ENCODE measurements at places on chromosomes 13 and 19.

- no peak for DNase-seq
Observed at GRCh38 chr13:97205982-97206381, 16.2 kb upstream of the MBNL2 start.

DNA sequence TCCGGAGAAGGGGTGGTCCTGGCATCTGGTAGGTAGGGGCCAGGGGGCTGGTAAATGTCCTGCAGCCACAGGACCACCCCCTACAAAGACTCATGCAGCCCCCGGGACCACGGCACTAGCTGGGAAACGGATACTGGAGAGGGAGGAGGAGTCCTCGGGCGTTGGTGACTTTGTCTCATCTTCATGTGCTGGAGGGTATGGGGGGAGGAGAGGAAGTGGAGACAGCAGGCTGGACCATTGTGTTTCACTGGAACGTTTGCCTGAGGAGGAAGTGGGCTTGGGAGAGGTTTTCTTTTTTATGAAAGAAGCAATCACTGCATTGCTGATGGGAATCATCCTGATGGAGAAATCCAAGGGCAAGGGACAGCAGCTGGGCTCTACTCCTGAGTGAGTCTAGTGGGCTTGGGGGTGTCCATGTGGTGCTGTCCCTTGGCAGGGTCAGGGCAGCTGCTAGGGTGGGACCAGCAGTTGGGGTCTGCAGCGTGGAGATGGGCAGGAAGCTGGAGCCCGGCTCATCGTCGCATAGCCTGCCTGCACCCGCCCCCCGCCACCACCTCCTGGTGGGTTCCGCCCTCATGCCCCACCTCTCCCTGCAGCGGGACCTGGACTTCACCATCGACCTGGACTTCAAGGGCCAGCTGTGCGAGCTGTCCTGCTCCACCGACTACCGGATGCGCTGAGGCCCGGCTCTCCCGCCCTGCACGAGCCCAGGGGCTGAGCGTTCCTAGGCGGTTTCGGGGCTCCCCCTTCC is 1.7 kb upstream of the ADM5 start:
- DNase-seq = no peak

DNA sequence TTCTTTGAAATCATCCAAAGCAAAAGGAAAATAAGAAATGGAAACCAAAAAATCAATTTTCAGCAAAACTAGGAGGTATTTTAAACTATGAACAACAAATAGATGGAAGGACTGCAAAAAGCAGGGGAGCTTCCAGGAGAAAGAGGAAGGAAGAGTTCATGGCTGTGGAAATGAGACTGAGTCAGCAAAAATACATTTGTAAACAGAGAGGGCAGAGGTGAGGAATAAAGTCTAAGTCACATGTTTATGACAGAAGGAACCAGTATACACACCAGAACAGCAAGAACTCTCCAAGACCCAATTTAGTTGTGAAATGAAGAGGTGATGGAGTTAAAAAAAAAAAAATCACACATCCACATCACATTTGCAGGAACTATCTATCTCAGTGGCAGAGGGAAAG is 69.6 kb downstream of the RNASEH2B start:
- DNase-seq = peak; percentile 66

DNA sequence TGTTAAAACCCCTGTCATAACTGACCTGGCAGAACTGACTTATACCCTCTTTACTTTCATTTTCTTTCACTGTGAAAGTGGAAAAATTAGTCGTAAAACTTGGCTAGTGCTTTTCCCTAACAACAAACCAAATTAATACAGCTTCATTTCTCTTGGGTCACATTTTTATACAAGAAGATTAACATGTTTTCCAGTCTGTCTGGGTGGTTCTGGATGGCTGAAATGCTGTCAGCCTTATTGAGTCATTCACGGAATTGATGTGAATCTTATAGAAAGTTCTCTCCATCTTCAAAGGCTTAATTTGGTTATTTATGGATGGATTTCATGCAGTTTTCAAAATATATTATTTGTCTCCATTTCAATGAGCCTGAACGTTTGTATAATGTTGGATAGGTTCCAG is 440.0 kb downstream of the KCTD12 start:
- DNase-seq = peak; percentile 14

DNA sequence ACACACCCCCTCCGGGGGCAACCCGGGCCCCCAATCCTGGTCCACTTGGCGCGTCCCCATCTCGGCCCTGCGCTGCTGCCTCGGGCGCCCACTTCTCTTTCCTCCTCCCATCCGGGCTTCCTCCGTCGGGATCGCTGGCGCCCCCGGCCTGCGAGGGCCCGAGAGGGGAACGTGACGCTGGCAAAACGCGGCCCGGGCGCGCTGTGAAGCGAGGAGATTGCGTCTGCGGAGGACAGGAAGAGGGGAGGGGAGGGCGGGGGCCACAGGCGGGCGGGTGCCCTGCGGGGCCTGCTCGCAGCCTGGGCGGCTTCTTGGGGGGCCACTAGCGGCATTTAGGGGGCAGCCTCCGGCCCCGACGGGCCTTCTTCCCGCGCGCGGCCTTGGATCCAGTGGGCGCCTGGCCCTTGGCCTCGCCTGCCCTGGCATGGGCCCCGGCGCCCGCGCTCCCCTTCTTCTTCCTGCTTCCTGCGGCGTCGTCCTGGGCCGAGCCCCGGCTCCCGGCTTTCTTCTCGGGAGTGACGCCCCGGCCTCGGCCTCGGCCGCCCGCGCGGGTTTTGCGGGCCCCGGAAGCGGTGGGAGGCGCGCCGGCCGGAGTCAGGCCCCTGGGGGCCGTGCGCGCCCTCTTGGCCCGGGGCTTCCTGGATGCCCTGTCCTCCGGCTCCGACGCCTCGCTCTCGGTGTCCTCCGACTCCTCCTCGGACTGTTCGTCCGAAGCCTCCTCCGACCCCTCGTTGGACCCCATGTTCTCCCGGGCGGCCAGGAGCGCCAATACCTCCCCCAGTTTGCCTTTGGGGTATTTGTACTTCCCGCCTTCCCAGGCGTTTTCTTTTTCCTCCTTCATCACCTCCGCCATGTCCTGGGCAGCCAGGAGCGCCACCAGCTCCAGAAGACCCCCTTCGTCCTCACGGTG is 2.2 kb downstream of the PNMA8B start:
- peak; percentile 48 for DNase-seq

- DNase-seq = no peak
Observed at GRCh38 chr13:30810261-30810701, 74.9 kb downstream of the ALOX5AP start.

GRCh38 chr19:46361915-46362314 is 15.0 kb downstream of the PPP5C start:
- DNase-seq = no peak

- DNase-seq = no peak
Observed at GRCh38 chr13:107347641-107348369, 779.9 kb upstream of the ARGLU1 start.
